T-helper 2 cell (primary cell): ENCODE measurements at places on chromosomes 7 and 10.

- no peak for DNase-seq
Observed at GRCh38 chr10:79415736-79416577, 29.5 kb downstream of the ZCCHC24 start.

DNA sequence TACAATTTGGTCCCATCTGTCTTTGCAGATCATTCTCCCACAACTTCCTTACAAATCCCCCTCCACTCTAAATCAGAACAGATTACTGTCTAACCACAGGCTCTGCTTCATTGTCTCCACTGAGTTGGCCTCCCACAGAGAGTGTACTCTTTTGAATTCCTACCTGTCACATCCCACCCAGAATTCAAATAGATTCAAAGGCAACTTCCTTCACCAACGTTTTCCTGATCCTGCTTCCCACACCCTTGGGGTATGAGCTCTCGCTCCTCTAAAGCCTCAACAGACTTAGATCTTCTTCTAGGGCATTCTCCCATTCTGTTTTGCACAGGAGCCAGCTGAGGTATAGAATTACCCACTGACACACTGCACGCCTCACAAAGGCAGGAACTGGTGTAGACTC, 197.8 kb upstream of the CDCA7L start:
- no peak for DNase-seq

GRCh38 chr7:84088802-84089201, 105.8 kb downstream of the SEMA3A start:
- DNase-seq: peak; percentile 18

GRCh38 chr7:34991938-34992840, 45.1 kb downstream of the DPY19L1 start:
- peak; percentile 27 for DNase-seq

- no peak for DNase-seq
Observed at GRCh38 chr10:43607199-43607573, 948 bp downstream of the ZNF485 start.

GRCh38 chr7:131241386-131241785, 86.3 kb upstream of the MKLN1 start:
- DNase-seq: no peak
